ENCODE measurements at places on chromosomes 16 and 17. TPM values are rescaled to one million over a fixed set of nuclear protein-coding genes. Genes with fewer than 3 reads are reported as not detected.

DNA sequence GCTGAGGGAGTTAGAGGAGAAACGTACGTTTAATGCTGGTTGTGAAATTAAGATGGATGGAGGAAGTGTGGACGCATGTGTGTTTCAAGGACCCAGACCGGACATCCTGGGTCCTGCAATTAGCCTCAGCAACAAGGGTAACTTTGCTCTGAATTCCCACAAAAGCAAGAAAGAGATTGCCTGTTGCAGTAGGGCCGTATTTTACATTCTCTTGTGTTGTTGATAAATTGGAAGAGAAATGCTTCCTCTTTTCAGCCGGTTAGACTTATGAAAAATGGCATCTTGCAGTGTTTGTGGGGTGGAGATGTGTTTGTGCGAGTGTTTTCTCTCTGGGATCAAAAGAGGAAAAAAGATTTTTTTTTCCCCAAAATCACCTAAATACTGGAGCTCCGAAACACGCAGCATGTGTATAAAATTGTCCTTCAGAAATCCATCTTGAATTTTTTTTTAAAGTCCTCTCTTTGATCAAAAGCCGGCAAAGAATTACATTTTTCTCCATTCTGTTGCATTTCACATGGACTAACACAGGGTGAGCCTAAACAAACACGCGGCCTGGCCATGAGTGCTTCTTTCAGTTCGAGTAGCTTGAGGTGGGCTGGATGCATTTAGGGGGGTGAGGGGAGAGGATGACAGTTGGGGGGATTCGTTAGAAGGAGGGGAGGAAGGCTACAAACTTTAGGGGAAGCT is 251.6 kb downstream of the C16orf95 start:
- no peak for DNase-seq

DNA sequence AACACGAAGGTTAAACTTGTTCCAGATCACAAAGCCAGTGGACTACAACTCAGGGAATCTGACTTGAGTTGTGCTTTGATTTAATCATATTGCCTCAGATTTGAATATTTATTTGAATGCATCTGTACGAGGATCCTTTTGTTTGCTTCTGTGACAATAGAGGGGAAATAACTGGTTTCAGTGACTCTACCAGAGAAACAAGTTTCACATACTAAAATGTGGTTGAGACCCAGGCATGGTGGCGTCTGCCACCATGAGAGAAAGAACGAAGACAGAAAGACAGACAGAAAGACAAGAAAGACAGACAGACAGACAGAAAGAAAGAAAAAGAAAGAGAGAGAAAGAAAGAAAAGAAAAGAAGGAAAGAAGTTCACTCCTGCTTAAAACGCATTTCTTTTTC is 24.0 kb downstream of the YWHAE start:
- DNase-seq = no peak

GRCh38 chr16:22321340-22322001 is 24.3 kb downstream of the POLR3E start:
- DNase-seq = peak; percentile 90

- no peak for DNase-seq
These were observed 171.0 kb downstream of the ZFHX3 start for GRCh38 chr16:72876981-72877373.

- DNase-seq = no peak
These were observed 3.1 kb downstream of the SCNN1G start for GRCh38 chr16:23185656-23186055.

GRCh38 chr17:54172096-54172984 is 349.6 kb downstream of the KIF2B start:
- no peak for DNase-seq

DNA sequence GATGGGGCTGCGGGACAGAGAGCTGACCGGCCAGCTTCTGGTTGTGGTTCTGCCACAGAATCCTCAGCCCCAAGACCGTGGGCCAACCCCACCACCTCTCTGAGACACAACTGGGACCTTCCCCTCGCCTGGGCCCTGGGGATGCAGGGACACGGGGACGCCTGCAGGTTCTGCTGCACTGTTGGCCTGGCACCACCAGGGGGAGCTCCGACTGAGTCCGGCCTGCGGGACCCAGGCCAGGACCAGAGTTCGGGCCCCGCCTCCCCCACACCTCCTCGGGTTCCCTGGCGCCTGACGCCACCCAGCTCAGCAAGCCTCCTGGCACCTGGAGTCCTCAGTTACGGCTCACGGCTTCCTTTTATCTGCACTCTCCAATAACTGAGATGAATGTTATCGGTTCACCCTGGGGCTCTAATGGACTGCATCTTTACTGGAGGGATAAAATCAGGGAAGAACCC is 27.3 kb downstream of the TBC1D16 start:
- DNase-seq = peak; percentile 98

ZNRF1 gene
- total RNA-seq = 44.7 TPM
